ENCODE measurements at places on chromosomes 7 and 10.

DNA sequence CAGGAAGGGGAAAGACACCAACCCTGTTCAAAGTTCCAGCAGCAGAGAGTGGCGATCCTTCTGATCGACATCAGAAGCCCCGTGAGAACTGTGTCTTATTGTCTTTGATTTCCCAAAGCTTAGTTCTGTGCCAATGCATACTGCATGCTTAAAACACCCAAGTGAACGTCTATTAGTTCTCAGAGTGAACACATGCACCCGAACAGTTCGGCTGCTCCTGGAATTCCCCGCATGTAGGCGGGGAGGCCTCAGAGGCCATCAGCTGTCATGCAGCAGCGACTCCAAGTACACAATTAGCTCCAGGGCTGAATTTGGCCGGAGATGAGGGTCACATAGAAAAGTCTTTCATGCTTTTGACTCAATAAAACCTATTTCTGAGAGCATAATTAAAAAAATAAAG is 276.9 kb downstream of the ZMYND11 start:
- DNase-seq: no peak

DNA sequence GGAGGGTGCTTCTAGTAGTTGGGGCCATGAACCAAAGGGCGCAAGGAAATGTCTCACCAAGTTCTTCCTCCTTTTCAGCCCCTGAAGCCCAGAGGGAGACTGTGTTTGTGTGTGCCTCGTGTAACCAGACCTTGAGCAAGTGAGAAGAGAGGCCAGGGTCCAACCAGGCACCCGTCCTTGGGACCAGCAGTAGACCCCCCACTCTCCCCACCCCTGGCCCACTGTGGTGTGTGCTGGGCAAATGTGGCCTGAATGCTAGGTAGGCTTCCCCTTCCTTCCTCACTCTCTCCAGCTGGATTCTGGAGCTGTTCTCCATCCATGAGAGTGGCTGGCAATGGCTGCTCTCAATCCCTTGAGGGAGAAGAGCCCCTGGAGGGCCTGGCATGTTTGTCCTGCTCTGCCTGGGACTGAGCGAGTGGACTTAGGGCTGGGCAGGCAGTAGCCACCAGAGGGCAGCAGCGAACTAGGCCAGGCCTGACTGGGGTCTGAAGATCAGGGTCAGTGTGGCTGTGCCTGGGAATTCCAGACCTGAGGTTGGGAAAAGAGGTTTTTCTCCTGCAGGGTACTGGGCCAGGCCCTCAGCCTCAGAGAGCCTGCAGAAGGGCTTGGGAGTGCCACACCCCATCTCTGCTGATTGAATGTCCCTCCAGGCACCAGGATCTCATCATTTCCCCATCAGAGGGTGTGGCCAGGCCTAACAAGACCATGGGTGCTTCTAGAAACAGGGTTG is 12.5 kb downstream of the SFRP5 start:
- peak; percentile 88 for DNase-seq

- DNase-seq: no peak
These were observed 223.4 kb downstream of the DOCK4 start for GRCh38 chr7:111982804-111983203.

GRCh38 chr7:102285540-102286236 is 980 bp upstream of the SH2B2 start:
- peak; percentile 22 for DNase-seq

GRCh38 chr7:61576-62360 is 130.6 kb upstream of the FAM20C start:
- no peak for DNase-seq

- DNase-seq: no peak
These were observed 243.3 kb upstream of the FOXK1 start for GRCh38 chr7:4438723-4439245.

DNA sequence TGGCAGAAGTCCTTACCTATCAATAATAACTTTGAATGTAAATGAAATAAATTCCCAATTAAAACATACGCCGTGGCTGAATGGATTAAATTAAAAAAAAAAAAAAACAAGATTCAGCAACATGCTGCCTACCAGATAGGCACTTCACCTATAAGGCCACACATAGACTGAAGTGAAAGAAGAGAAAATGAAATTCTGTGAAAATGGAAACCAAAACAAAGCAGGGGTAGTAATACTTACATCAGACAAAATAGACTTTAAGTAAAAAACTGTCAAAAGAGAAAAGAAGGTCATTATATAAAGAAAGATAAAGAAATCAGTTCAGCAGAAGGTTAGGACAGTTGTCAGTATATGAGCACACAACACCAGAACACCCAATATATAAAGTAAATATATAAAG is 55.3 kb downstream of the TCAF1 start:
- no peak for DNase-seq

GRCh38 chr7:68238204-68238805 is 1241.7 kb downstream of the TYW1 start:
- peak; percentile 74 for DNase-seq

DNA sequence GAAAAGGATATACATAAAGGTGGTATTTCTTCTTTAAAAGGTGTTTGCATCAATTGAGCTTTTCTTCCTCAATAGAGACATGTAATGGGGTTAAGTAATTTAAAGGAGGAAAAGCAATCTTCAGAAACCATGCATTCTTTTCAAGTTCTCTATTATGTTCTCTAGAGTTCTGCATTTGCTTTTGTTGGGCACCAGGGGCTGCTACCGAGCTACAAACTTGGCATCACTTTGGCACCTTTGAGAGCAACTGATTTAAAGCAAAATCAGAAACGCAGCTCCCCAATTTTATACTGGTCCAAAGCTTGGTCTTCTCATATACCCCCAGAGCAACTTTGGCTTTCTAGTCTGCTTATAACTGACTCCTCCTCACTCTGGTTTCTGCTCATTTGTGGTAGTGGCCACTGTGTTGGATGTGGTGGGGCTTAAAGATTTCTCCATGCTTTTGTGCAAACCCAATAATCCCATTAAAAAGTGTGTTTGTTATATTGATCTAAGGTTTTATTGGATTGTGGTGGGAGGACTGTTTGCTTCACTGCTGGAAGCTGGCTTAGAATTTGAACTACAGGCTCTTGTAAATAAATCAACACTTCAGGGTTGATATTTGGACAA is 712.1 kb downstream of the PHTF2 start:
- peak; percentile 73 for DNase-seq

- peak; percentile 76 for DNase-seq
These were observed 538 bp downstream of the AHCYL2 start for GRCh38 chr7:129225206-129225930.

DNA sequence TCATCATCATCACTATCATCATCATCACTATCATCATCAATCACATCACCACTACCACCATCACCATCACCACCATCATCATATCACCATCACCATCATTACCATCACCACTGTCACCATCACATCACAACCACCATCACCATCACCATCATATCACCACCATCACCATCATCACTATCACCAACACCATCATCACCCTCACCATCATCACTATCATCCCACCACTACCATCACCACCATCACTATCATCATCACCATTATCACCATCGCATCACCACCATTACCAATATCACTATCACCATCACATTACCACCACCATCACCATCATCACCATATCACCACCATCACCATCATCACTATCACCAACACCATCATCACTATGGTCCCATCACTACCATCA is 539.1 kb downstream of the PTPRN2 start:
- no peak for DNase-seq

DNA sequence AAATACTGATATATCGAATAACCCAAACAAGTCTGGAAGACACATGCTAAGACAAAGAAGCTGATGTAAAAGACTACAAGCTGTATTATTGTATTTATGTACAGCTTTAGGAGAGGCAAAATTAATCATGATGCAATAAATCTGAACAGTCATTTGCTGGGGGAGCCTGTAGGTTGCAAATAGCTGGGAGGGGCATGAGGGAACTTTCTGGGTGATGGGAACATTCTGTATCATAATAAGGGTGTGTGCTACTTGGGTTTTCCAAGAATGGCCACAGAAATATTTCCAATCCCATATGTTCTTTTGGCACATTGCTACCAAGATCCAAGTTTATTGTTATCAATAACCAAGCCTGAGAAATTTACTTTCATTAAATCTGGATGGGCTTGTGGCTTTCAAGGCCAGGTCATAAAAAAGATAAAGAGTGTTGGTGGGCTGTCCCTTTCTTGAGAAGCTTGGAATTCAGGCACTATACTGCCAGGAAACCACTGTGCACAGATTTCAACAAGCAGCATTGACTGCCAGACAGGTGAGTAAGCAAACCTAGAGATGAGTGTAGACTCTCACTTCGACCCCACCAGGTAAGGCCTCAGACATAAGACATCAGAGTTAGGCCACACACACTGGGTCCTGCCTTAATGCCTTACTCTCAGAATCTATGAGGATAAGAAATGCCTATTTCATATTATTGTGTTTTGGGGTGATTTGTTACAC is 629.7 kb upstream of the FZD8 start:
- DNase-seq: no peak

- no peak for DNase-seq
These were observed 20.0 kb downstream of the LRRD1 start for GRCh38 chr7:92158660-92159575.

DNA sequence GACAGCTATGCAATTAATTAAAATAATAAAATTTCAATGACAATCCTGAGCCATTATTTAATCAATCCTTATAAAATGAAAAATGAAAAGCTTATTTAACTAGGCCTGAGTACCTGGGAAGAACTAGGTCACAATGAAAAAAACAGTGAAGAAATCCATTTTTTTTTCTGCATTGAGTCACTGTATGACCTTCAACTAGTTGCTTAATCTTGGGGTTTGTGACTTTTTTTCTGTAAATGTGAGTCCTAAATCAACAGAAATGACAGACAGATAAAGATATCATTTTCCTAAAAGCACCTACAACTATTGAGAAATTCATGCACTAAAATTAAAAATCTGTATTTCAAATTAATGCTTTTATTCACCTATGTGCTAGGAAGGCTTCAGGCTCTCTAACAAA is 96.8 kb downstream of the TMEM26 start:
- DNase-seq: no peak

- no peak for DNase-seq
These were observed 210.5 kb downstream of the BICC1 start for GRCh38 chr10:58723186-58723585.

DNA sequence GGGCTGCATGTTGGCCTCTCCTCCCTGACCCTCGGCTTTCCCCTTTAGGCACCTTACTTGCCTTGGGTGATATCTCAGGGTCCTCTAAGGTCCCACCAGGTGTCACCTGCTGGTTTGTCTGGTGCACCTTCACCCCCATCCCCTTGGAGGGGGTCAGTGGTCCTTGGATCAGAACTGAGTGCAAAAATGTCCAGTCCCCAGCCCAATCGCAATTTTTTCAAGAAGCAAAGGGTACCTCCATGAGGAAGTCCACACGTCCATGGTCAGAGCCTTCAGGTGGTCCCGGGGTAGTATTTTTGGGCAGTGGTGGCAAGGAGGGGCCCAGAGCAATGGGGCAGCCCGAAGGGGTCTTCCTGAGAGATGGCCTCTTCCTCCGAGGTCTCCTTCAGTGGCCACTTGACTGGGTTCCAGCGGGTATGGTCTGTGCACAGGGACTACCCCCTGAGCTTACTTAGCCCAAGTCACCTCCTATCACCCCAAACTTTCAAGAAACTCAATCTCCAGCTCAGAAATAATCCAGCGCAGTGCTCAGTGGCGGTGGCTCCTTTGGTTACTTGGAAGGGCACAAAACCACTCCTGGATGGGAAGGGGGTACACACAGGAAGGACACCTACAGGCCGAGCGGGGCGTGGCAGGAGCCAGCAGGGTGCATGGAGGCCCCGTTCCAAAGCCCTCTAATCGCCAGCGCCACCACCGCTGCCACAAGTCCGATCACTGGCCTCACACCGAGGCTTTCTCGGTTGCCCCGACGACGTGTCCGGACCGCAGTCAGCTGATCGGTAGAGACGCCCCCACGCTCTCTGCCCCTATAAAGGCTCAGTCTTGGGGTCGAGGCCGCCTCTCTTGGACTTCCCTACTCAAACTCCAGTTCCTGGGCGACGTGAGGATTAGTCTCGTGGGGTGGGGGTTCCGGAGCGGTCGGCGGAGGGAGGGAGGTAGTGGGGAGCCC is 4.5 kb downstream of the SAP25 start:
- peak; percentile 88 for DNase-seq

DNA sequence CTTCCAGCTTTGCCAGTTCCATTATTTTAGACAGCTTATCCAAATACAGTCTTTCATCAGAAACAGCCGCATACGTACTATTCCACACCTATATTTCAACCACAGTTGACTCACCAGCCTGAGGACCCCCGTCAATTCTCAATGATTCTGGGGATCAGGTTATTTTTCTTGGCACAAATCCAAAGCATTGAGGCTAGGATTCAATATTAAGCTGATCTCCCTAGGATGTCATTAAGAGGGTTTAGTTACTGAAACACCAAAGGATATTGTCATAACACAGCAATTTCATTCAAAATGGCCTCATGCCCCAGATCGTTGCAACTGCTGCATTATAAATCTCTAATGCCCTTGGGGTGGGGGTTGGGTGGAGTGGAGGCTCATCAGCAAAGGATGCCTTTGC is 214.6 kb downstream of the PTEN start:
- no peak for DNase-seq

DNA sequence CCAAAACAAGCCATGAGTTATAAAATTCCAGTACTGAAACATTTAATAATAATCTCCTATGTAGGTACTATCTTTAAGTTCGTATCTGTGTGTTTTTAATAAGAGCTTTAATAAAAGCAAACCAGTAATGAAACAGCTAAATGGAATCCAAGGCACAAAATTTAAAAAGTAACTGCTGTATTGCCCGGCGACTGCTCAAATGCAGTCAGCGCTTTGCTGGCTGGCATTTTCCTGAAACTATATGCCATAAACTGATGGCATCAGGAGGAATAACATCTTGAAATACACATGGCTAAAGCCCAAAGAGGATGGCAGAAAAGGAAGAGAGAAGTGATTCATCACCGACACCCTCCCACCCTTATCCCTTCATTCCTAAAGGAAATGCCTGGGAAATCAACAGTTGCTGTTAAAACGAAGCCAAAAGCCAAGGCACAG is 133.1 kb downstream of the CUBN start:
- peak; percentile 51 for DNase-seq

- DNase-seq: peak; percentile 47
These were observed 7.3 kb downstream of the TSPAN15 start for GRCh38 chr10:69458430-69459100.

DNA sequence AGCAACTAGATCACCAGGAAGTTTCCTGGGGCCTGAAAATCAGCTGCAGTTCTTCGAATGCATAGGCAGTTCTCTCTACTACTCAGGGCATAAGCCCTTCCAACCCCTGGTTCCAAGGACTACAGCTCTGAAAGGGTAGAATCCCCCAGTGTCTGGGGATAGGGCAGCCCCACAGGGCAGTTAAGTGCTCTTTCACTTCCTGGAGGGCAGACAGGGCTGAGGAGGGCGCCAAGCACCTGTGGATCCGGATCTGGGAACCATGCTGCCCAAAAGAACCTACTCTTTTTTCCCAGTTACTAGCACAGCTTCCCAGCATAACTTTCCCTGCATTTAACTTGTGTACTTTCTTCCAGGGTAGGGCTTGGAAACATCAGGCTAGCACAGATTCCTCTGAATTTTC is 41.1 kb downstream of the CXCL12 start:
- DNase-seq: peak; percentile 30

DNA sequence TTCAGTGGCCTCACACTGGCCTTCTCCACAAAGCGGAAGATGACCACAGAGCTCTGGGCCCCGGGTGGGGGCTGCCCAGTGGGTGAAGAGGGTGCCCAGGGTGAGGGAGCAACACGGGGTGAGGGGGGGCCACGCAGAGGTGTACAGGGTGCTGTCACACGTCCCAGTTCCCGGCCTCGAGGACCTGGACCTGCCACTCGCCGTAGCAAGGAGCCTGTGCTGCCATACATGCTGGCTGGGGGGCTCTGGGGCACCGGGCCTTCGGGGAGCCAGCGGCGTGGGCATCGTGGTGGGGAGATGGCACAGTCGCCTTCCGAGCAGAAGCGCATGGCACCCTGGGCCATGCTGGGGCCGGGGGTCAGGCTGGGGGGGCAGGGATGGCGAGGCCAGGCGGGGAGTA is 1.9 kb downstream of the PSD start:
- no peak for DNase-seq
